ENCODE measurements at places on chromosomes 5 and 9.
A peak's percentile ranks its signal among the peaks of the same experiment; 100 is the strongest.

DNA sequence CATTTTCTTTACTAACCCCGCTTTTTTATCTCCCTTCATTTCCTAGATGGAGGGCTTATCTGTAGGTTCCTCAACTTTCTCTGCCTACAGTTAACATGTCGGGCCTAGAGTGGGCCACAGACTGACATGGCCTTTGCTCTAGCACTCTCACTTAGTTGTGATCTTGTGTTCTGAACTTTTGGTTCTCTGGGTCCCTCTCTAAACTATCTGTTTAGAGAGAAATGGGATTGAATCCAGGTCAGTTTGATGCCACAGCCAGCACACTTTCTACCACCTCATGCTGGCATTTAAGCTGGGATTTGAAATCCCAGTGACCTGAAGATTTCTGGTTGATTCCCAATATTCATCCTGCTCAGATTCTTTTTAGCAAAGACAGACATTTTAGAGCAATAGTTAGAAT, 388.5 kb upstream of the PAPPA start:
- DNase-seq = no peak

DNA sequence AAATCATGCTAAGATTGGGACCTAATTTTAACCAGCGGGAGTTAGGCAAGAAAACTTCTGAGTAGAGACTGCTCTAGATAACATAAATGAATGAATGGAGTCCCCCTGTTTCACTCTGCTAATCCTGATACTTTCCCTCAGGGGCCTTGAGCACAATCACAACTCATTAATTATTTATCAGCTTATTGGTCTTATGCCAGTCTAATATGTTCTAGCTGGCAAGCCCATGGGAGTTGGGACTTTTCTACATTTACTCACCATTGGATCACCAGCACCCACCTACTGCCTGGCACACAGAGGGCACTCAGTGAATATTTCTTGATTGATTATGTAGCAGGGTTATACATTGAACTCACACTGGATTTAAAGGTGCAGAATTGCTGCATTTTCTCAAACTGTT, 13.5 kb upstream of the TMED7 start:
- DNase-seq = no peak

GRCh38 chr5:118533156-118533555, 455.2 kb downstream of the DTWD2 start:
- DNase-seq = no peak

- no peak for DNase-seq
Measured at GRCh38 chr5:172101547-172102217, 86.3 kb downstream of the STK10 start.

GRCh38 chr5:120509053-120509452, 45.0 kb downstream of the PRR16 start:
- no peak for DNase-seq

- no peak for DNase-seq
Measured at GRCh38 chr5:143114481-143114880, 289.0 kb downstream of the NR3C1 start.

DNA sequence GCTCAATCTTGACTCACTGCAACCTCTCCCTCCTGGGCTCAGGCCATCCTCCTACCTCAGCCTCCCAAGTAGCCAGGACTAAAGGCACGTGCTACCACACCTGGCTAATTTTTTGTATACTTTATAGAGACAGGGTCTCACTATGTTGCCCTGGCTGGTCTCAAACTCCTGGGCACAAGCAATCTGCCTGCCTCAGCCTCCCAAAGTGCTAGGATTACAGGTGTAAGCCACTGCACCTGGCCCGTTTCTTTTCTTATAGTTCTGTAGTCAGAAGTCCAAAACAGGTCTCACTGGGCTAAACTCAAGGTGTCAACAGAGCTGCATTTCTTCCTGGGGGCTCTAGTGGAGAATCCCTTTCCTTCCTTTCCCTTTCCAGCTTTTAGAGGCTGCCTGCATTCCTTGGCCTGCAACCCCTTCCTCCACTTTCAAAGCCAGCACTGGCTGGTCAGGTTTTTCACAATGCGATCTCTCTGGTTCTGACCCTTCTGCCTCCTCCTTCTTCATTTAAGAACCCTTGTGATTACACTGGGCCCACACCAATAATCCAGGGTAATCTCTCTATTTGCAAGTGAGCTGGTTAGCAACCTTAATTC, 16.3 kb downstream of the IRF1 start:
- DNase-seq = no peak

DNA sequence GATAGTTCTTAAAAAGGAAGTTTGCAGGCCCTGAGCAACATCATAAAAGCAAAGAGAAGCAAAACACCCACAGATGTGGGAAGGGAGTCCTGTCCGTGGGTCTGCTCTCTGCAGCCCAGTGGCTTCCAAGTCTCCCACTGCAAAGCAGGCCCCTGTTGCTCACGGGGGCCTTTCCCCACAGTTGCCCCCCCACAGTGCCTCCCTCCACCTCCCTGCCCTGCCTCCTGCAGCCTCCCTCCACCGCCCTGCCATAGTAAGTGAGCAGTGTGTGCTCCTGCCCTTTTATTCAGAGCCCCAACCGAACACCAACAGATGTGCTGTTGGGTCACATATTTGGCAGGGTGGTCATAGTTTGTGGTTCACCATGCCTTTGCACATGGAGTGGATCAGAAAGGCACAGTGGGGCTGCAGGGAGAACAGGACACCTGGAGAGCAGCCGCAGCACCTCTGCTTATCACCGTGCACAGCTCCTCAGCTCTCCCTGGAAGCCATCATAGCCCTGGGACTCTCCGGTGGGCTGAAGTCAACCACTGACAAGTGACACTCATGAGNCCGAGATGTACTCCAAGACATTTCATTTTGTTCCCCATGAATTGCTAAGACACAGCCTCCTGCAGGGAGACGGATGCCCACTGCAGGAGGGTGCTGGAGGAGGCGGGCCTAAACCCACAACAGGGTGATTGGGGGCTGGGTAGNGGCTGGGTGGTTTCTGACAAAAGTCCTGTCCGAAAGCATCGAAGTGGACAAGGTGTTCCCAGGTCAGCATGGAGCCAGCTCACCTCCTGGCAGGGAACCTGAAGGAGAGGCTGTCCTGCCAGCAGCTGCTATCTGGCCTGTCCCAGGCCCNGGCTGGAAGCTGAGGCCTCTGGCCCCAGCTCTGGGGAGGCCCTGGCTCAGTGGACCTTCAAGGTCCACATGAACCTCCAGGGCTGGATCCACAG, 278.9 kb downstream of the GADD45G start:
- DNase-seq = no peak

GRCh38 chr5:90557391-90557790, 1.2 kb upstream of the ADGRV1 start:
- DNase-seq = no peak

DNA sequence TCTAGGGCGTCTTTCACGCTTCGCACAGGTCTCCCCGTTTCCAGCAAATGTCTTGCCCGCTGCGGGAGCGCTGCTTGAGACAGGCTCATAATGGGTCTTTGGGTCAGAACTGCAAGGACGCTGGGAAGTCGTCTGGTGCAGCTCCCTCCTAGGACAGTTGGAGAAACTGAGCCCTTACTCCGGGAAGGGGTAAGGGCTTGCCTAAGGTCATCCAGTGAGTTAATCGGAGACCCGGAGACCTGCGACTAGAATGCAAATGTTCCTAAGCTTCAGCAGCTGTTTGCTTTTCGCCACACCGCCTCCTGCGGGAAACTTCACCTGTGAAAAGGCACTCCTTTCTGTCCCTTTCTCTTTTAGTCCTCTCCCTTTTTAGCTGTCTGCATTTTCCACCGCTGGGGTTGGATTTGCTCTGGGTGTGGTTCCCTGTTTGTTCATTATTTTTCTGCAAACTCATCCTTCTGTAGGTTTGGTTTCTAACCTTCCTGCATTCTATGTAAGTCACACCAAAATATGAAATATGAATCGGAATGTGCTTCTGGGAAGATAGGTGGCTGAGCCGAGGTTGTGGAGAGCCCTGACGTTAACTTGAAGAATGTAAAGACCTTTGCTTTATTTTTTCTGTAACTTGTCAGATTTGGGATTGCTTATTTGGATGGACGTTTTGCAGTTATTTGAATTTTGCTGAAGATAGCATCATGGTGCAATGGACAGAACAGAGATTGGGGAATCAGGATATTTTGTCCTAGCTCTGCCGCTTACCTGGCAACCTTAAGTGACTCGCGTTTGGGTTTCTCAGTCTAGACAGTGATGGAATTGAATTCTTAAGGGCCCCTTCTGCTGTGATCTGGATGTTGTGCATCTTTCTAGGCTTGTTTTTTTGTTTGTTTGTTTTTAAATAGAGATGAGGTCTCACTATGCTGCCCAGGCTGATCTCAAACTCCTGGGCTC, 909 bp downstream of the SLC36A1 start:
- peak; percentile 1 for DNase-seq

- DNase-seq = no peak
Measured at GRCh38 chr5:125180231-125180829, 433.9 kb upstream of the ZNF608 start.

DNA sequence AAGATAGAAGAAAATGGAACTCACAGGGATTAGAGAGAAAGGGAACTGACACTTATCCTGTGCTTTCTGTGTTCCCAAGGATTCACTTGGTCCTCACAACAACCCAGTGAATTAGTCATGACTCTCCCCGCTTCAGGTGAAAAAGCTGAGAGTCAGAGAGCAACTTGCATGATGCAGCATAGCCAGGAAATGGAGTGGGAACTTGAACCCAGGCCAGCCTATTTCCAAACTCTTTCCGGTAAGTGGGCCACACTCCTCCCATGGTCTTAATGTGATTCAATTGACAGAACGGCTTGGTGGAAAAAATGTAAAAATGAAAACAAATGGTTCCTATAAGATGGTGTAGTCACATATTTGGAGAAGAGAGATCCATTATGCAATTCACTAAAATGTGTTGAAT, 45.9 kb upstream of the CEMIP2 start:
- no peak for DNase-seq

GRCh38 chr9:18208166-18209059, 265.5 kb upstream of the ADAMTSL1 start:
- no peak for DNase-seq

- no peak for DNase-seq
Measured at GRCh38 chr9:69605406-69605805, 66.8 kb downstream of the APBA1 start.

DNA sequence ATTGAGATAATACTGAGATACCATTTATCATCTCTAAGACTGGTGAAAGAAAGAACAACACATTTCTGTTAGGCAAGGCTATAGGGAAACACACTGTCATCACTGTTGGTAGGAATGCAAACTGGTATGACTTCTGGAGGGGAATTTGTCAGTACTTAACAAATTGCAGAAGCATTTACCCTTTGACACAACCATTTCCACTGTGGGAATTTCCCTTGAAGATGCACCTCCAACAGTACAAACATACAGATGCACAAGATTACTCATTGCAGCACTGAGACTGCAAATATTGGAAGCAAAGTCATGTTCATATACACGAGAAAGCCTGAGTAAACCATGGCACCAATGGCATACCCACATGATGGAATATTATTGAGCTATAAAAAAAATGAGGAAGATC, 17.6 kb downstream of the GM2A start:
- no peak for DNase-seq

GRCh38 chr9:121484651-121485446, 14.8 kb downstream of the GGTA1 start:
- DNase-seq = no peak

DNA sequence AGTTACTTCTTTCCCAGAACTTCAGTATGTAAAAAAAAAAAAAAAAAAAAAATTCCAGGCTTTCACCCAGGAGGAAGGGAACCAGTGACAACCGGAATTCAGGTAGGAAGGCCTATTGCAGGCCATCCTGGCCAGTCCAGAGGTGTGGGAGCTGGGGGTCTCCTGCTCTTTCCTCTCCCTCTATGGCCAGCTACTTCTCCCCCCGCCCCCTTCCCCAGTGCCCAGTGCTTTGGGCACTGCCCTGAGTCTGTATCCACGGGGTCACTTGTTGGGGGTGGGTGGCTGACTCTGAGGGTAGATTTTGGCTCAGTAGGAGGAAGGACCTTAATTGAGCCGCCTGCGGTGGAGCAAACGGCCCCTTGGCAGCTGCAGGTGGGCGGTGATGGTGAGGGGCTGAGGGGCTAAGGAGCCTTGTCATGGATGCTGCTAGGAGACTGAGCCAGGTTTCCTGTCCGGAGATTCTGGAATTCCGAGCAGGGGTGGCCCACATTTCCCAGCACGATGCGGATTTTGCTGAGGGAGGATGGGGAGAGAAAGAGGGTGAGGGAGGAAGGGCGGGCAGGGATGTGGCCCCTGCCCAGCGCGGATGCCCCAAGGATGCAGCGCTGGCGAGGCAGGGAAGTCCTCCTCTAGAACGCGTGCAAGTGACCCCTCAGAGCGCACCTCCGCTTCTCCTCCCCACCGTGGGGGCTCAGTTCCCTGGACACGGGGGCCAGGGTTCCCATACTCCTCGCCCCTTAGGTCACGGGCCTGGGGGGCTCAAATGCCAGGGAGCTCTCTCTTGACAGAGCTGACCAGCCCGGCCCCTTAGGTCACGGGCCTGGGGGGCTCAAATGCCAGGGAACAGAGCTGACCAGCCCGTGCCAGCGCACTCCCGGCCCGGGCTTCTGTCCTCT, 1.2 kb upstream of the PHF2 start:
- no peak for DNase-seq

- no peak for DNase-seq
Measured at GRCh38 chr9:89872426-89872912, 267.7 kb downstream of the GADD45G start.

- no peak for DNase-seq
Measured at GRCh38 chr5:77885519-77885918, 109.4 kb upstream of the TBCA start.

DNA sequence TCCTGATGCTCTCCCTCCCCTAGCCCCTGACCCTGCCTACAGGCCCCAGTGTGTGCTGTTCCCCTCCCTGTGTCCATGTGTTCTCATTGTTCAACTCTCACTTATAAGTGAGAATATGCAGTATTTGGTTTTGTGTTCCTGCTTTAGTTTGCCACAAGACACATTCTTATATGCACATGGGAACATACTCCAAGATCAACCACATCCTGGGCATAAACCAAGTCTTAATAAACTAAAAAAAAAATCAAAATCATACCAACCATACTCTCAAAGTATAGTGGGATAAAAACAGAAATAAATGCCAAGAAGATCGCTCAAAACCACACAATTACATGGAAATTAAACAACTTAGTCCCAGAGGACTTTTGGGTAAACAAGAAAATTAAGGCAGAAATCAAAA, 11.2 kb upstream of the ZCCHC9 start:
- DNase-seq = no peak

DNA sequence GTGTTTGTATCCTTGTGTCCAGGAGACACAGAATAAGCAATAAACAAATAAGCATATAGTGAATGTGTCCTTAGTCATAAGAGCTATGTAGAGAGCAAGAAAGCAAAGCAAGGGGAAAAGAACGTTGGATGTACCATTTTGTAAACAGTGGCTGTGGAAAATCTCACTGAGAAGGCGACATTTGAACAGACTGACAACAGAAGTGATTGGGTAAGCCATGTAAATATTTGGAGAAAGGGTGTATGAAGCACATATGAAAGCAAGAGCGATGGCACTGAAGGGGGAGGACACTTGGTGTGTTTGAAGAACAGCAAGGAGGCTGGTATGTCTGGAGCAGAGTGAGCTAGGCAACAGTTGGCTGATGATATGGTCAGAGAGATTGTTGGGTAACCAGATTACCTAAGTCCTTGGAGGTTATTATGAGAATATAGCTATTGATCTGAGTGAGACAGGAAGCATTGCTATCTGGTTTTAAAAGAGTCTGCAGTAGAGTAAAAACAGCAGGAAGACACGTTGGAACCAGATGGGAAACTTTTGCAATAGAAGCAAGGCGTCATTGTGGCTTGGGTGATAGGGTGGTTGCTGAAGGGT, 115.5 kb upstream of the IL7R start:
- no peak for DNase-seq

GRCh38 chr5:109034306-109034705, 286.6 kb downstream of the FER start:
- no peak for DNase-seq

All from stimulated activated CD8-positive, alpha-beta memory T cell treated with anti-CD3 and anti-CD28 coated beads, Interleukin-15, amount 100 ng/mL, for 24 hours (primary cell).